ENCODE measurements at places on chromosomes 16 and 17.
A peak's percentile ranks its signal among the peaks of the same experiment; 100 is the strongest.

- no peak for DNase-seq
Measured at GRCh38 chr16:55151561-55152305, 172.3 kb upstream of the IRX6 start.

- no peak for DNase-seq
Measured at GRCh38 chr17:80596760-80597608, 52.3 kb downstream of the RPTOR start.

DNA sequence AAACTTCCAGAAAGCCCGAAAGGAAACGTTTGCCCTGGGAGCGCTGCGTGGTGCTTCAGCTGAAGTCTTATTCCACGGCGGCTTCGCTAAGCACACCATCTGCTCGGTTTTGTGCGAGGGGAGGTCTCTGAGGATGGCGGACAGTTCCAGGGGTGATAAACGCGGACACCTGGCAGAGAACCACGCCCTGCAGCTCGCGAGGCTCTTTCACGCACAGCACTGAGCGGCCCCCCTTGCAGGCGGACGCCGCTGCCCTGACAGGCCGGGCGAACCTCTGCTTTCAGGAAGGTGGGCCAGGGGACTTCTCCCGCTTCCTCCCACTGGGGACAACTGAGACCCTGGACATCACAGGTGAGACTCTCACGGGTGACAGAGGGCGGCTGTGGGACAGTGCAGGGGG lies 3.7 kb downstream of the MVD start:
- DNase-seq, result no peak

GRCh38 chr16:84105948-84106740 lies 10.6 kb downstream of the MBTPS1 start:
- no peak for DNase-seq

DNA sequence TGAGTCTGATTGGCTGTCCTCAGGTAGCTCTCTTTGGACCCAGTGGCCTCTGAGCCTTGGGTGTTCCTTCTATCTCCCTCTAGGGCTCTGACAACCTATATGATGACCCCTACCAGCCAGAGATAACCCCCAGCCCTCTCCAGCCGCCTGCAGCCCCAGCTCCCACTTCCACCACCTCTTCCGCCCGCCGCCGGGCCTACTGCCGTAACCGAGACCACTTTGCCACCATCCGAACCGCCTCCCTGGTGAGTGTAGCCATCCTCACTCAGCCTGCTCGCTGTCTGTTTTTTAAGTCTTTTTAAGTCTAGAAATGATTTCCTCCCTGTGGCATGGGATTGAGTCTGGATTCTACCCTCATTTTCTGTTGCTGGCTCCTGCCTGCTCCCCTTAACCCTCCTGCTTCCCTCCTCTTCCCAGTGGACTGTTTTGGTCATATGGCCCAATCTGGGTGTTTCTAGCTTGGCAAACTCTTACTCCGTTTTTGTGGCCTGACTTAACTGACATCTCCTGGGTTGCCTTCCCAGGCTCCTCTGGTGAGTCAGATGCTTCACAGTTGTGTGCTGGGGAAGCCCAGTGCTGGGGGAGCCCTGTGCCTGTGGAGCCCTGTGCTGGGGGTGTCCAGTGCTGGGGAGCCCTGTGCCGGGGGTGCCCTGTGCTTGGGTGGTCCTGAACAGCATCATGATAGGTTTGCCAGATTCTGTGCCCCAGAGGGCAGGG lies 9.9 kb downstream of the TAOK2 start:
- no peak for DNase-seq

DNA sequence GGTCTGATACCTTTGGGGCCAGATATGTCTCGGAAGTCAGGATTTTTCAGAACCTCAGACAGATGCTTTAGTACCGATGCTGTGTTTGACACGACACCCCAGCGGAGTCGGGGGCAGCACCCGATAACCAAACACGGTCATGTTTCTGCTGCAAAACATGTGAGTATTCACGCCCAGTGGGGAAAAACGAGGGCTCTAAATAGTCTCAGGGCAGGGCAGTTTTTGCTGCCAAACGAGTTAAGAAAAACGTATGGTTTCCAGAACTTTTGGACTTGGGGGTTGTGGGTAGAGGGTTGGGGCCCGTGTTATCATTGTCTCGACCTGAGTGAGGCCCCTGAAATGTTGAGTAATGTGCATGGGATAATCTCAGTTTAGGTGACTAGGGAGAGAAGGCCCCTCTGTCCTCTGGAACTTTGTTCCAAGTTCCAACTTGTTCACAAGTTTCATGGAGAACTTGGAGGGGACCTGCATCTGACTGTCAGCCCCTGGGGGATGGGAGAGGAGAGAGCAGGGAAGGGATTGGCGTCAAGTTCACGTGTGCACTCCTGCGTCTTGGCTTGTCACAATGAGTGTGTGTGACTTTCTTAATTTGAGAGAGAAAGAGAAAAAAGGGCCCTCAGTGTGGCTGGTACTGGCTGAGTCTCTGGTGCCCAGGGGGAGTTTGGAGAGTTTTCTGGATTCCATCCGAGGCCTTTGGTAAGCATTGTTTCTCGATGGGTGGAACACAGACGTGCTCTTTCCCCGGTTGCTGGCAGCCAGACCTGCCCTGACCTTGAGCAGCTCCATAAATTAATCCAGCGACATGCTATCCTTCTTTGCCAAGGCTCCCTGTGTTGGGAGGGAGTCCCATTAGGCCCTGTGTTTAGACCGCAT lies 83.9 kb upstream of the CIBAR2 start:
- DNase-seq, result peak; percentile 56

- DNase-seq, result no peak
Measured at GRCh38 chr16:19842426-19843157, 42.1 kb downstream of the GPRC5B start.

- DNase-seq, result no peak
Measured at GRCh38 chr17:27585153-27585681, 45.8 kb upstream of the LGALS9 start.

DNA sequence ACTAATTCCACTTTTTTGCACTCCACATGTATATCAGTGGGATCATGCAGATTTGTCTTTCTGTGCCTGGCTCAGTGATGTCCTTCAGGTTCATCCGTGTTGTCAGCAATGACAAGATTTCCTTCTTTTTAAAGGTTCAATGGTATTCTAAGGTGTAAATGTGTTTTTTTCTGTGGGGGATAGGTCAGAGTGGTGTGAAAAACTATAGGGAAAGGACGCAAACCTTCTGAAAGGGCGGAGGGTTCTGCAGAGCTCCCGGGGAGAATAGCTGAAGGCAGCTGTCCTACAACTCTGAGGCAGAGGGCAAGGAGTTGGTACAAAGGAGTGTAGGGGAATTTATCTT lies 21.9 kb upstream of the CSNK1D start:
- DNase-seq, result peak; percentile 7

- no peak for DNase-seq
Measured at GRCh38 chr17:42629411-42630009, 20.0 kb downstream of the TUBG1 start.

DNA sequence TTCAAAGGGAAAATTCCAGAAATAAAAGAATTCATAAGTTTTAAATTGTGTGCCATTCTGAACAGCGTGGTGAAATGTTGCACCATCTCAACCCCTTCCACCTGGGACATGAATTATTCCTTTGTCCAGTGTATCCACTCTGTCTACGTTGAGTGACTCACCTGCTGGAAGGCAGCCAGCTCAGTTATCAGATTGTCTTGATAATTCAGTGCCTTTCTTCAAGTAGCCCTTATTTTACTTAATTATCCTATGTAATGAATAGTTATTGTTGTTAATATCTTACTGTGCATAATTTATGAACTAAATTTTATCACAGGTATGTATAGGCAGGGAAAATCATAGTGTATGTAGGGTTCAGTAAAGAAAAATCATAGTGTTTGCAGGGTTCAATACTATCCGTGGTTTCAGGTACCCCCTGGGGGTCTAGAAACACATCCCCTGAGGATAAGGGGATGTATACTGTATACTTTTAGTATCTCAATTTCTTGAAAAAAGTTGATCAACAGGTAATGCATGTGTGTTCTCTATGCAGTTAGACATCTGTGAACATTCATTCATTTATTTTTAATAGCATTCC lies 7.7 kb upstream of the PCTP start:
- DNase-seq, result no peak

DNA sequence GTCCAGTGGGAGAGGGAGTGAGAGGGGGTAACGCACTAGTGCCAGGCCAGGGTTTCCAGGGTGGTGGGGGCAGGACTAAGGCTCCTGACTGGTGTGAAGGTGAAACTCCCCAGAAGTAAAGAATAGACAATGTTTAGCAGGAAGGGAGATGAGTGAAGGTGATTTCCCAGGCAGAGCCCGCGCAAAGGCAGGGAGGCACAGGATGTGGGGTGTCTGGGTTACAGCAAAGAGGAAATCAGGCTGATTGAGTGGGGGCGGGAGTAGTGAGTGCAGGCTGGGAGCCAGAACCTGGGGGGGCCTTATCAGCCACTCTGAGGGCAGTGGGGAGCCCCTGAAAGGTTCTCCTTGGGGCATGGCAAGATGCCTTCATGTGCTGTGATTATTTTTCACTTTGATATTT lies 167.5 kb downstream of the UTP18 start:
- peak; percentile 25 for DNase-seq

- no peak for DNase-seq
Measured at GRCh38 chr17:64186171-64187092, 56.5 kb upstream of the ERN1 start.

DNA sequence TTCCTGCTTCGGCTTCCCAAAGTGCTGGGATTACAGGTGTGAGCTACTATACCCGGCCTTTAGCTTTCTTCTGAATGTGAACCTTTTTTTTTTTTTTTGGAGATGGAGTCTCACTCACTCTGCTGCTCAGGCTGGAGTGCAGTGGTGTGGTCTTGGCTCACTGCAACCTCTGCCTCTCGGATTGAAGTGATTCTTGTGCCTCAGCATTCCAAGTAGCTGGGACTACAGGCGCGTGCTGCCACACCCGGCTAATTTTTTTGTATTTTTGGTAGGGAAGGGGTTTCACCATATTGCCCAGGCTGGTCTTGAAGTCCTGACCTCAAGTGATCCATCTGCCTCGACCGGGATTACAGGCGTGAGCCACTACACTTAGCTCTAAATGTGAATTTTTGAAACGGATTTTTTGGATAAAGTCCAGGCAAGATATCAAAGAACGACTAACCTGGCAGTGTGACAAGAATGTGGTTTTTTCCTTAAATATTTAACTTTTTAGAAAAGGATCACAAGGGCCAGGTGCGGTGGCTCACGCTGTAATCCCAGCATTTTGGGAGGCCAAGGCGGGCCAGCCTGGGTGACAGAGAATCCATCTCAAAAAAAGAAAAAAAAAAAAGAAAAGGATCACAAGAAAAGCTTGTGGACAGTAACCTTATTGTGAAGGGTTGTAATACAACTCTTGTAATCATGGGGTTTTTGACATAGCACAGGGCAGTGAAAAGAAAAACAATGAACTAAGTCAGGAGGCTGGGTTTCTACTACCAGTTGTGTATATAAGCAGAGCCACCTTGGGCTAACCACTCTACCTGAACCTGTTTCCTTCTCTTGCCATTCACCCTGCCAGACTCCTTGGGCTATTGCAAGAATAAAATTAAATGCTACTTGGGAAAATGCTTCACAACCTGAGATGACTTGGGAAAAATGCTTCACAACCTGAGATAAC lies 6.2 kb downstream of the BRCA1 start:
- no peak for DNase-seq

GRCh38 chr17:602436-602835 lies 112.2 kb downstream of the VPS53 start:
- DNase-seq, result peak; percentile 17

GRCh38 chr17:50926523-50926922 lies 60.4 kb upstream of the TOB1 start:
- DNase-seq, result no peak

- no peak for DNase-seq
Measured at GRCh38 chr17:76138896-76139752, 1.9 kb downstream of the FOXJ1 start.

GRCh38 chr17:32746698-32747097 lies 130.2 kb downstream of the MYO1D start:
- no peak for DNase-seq

DNA sequence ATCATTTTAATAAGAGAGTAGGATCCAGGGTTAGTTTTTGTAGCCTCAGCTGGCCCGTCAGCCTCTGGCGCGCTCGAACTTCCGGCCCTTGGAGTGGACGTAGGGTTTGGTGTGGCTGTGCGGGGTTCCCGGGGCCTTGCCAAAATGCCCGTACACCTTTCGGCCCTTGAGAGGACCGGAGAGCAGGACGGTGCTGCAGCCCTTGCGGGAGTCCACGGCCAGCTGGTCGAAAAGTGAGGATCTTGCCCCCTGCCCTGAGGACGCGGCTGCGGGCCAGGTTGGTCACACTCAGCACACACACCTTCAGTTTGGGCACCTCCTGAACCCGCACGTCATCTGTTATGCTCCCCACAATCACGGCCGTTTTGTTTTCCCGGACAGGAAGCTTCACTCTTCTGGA lies 42.2 kb upstream of the CNTNAP4 start:
- no peak for DNase-seq

GRCh38 chr16:1431497-1432270 lies 806 bp downstream of the PERCC1 start:
- no peak for DNase-seq

- peak; percentile 29 for DNase-seq
Measured at GRCh38 chr17:75352079-75352569, 53.4 kb downstream of the GRB2 start.

All from right hindlimb (tissue), 1 donor.